ENCODE measurements at places on chromosomes 3 and 15.

GRCh38 chr3:70315021-70315420 lies 2.6 kb upstream of the MDFIC2 start:
- DNase-seq, result no peak

DNA sequence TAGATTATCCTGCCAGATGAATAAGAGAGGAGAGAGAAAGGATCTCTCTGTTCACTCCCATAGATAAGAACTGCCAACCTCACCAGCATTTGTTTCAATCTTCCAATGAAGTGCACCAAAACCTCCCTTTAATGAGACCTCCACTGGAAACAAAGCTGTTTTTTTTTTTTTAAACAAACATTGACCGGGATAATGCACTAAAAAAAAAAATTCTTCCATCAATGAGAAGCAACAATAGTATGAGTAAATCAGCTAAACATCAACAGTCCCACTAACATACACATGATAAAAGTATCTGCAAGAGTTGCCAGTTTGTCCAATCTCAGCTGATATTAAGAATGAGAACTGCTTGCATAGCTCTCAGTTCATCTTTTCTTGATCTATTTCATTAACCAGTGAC lies 19.9 kb downstream of the TJP1 start:
- DNase-seq, result no peak

DNA sequence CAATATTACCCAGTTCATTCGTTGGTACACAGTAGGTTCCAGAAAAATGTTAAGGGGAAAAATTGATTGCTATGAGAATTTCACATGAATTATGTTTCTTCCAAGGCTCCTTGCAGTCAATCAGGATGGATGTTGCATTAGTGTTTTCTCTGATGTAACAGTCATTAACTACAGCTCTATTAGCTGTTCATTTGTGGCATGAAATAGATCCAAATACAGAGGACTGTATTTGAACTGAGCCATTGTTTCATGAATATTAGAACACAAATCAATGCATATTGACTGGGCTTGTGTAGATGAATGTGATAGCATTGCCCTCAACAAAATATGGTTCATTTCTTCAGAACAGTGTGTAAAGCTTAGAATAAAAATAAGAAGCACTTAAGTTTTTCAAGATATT lies 203.0 kb upstream of the SGO1 start:
- DNase-seq, result no peak

GRCh38 chr3:41601404-41601987 lies 360.4 kb downstream of the ULK4 start:
- DNase-seq, result no peak

GRCh38 chr15:95162967-95163531 lies 931.7 kb downstream of the MCTP2 start:
- no peak for DNase-seq

DNA sequence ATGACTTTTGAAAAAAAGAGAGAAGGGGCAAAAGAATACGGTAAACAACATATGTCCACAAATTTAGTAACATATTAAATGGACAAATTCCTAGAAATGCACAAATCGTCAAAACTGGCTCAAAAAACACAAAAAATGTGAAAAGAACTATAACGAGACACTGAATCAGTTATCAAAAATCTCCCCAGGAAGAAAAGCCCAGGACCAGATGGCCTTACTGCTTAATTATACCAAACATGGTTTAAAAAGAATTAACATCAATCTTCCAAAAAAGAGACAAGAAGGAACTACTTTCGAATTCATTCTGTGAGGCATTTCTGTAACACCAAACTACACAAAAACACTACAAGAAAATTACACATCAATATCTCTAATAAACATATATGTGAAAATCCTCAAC lies 117.4 kb downstream of the STAG1 start:
- DNase-seq, result no peak

All from GM06990 (cell line).